ENCODE measurements at places on chromosomes 7 and 10.

DNA sequence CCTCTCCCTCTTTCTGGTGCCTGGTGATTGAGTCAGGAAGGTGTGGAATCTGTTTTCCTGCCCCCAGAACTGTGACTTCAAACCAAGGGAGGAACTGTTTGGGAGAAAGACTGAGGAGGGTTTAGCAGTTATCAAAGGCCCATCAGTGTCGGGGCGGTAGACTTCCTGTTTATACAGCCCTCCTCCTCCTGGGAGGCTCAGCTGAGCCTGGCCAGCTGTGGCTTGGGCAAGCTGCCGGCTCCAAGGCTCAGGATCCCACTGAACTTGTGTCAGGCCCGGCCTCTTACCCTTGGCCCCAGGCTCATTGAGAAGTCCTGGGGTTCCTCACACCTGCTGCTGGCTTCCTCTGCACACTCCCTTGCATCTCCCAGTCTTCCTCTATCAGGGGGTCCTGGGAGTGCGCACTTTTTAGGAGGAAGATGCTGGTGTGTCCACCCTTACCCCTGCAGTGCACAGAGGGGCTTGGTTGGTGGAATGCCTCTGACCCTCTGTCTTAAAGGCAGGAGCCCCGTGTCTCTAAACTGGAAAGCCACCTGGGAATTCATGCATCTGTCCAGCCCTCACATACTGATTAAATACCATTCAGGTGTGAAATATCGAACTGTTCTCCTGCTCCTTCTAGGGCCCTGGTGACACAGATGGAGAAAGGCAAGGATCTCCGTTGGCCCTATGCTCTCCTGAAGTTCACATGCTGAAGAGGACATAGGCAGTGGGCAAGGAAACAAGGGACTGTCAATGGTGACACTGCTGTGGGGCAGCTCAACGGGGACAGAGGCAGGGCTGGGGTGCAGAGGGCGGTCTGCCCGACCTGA lies 32.4 kb downstream of the CXCL12 start:
- DNase-seq = no peak

- no peak for DNase-seq
Measured at GRCh38 chr10:79116801-79117723, 48.3 kb downstream of the ZMIZ1 start.

DNA sequence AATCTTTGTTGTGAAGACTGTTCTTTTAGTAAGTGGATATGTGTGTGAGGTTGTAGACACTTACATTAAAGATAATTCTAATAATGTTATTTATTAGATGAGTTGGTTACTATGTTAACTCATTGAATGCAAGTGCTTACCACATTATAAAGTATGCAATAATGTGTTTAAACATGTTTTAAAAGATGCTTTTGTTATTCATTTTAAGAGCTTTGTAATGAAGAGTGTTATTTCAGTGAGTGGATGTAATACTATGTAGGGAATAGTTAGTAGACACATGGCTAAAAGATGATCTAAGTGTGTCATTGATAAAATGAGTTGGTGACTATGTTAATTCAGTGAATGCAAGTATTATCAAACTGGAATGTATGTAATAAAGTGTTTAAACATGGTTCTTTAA lies 70.0 kb upstream of the VOPP1 start:
- DNase-seq = no peak

DNA sequence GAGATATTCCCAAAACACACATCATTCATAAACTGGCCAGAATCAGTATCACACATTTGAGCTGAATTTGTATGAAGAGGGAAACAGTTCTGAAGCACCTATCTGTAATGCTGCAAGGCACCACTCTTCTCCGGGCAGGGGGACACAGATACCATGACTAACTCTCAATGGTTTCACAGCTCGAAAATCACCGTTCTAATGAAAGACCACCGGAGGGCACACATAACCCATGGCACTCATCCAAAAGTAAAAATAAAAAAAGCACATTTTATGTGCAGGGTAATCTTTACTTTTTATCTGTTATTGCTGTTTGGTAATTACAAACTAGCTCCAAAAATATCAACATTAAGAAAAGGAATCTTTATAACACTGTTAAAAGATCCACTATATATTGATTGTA lies 137.5 kb downstream of the PARD3 start:
- no peak for DNase-seq

GRCh38 chr7:33742521-33742920 lies 162.8 kb upstream of the BMPER start:
- no peak for DNase-seq

GRCh38 chr10:73910764-73911552 lies at the start of gene PLAU:
PLAU (plus strand) TSS chr10:73911132; CDS start chr10:73911556, 424 bp downstream.
- DNase-seq = peak; percentile 37

DNA sequence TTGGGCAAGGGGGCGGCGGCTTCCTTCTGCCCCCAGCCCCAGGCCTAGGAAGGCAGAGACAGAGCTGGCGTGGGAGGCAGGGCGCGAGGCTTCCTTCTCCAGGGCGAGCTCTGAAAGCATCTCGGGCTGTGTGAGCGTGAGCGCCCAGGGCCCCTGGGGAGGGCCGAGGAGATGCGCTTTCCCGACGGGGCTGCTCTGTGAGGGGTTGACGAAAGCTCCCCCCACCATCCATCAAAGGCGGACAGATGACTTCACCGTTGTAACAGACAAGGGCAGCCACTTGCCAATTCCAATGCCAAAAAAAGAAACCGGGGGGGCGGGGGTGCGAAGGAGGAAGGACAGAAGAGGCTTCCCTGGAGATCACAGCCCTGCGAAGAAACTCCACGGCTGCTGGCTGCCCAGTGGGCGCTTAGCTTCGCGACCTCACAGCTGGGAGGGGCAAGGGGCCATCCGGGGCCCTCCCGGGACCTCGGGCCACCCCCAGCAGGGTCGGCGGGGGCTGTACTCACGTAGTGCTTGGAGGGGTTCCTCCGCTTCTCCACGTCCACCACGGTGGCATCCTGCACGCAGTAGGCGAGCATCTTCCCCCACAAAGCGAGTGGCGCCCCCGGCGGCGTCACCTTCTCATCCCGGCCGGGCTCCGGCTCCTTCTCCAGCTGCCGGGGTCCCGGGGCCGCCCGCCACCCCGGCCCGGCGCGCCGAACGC lies 537 bp downstream of the SH3PXD2A start:
- DNase-seq = peak; percentile 21

DNA sequence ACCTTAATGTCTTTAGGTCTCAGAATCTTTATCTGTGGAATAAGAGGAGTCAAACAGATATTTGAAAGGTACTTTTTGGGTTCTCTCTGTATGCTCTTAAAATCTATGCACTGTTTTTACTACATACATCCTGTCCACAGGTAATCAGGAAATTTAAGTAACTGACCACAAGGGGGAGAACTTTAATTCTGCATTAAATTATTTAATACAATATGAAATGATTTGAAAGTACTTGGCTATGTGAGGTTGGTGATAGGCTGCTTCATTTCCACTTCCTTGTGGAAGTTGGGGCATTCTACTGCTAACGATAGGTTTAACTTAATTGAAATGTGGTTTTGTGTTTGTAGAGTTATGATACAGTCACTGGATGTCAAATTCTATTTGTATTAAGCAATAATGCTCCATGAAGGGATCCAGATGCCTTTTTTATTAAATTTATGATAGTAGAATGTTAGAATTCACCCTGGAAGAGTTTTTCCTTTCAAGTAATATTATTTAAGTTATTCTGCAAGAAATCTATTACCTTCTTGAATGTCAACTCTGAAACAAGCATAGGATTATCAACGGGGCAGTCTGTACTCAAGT lies 6.0 kb downstream of the TEX47 start:
- no peak for DNase-seq

All from activated CD8-positive, alpha-beta memory T cell treated with anti-CD3 and anti-CD28 coated beads, Interleukin-2, amount 50 U/mL, for 4 hours (primary cell).